ENCODE measurements at places on chromosomes 2 and 18.

GRCh38 chr2:39660612-39661236 lies 5.0 kb upstream of the TMEM178A start:
- no peak for DNase-seq

DNA sequence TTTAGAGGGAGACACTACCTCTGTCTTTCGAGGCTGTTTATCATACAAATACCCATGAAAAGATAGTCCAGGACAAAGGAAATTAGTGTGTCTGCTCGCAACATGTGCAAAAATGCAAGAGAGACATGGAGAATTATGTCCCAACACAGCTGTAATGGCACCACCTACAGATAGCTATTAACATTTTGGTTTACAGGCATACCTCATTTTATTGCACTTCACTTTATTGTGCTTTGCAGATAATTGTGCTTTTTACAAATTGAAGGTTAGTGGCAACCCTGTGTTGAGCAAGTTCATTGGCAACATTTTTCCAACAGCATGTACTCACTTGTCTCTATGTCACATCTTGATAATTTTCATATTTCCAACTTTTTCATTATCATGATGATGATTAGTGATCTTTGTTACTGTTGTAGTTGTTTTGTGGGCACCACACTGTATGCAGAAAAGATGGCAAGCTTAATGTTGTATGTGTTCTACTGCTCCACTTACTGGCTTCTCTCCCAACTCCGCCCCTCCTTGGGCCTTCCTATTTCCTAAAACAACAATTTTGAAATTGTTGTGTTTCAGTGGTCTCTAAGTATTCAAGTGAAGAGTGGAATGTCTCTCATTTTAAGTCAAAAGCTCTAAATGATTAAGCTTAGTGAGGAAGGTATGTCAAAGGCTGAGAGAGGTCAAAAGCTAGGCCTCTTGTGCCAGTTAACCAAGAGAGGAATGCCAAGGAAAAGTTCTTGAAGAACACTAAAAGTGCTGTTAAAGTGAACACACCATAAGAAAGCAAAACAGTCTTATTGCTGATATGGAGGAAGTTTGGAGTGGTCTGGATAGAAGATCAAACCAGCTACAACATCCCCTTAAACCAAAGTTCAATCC lies 52.0 kb downstream of the ANKRD12 start:
- DNase-seq = no peak

- no peak for DNase-seq
These were observed 92.1 kb downstream of the LYPD6 start for GRCh38 chr2:149422337-149422990.

DNA sequence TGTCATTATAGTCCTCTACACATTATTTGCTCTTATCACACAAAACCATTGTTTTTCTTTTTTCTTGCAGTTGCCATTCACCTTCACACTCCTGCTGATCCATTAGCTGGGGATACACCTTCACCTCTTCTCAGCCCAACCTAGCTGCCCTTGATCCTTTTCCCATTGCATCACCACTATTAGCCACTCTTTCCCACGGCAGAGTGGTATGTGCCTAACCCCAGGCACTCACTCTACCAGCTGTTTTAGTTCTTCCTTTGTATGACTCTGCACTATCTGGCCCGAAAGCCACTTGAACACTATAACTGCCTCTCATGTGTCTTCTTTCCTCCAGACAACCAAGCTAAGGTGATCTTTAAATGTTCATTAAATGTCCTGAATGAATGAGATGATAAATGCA lies 145.4 kb upstream of the PIK3C3 start:
- no peak for DNase-seq

DNA sequence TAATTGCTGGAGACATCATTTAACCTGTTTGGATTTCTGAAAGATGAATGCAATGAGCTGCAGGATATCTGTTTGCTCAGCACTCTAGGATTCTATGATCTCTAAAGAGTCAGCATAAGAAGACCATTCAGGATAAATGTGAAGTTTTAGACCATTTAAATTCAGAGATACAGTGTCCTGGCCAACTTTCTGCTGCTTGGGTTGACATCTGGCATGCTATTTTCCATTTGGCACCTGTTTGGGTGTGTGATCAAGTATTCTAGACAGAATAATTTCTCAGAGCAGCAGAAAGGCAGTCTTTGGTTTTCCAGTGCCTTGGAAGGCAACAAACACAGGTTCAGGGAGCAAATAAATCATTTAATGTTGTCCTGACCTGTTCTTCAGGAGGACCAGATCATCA lies 144.8 kb upstream of the NDUFV2 start:
- DNase-seq = no peak

GRCh38 chr2:35973132-35973736 lies 382.3 kb upstream of the CRIM1 start:
- DNase-seq = no peak

- no peak for DNase-seq
These were observed 1.2 kb downstream of the CPO start for GRCh38 chr2:206940546-206940945.

DNA sequence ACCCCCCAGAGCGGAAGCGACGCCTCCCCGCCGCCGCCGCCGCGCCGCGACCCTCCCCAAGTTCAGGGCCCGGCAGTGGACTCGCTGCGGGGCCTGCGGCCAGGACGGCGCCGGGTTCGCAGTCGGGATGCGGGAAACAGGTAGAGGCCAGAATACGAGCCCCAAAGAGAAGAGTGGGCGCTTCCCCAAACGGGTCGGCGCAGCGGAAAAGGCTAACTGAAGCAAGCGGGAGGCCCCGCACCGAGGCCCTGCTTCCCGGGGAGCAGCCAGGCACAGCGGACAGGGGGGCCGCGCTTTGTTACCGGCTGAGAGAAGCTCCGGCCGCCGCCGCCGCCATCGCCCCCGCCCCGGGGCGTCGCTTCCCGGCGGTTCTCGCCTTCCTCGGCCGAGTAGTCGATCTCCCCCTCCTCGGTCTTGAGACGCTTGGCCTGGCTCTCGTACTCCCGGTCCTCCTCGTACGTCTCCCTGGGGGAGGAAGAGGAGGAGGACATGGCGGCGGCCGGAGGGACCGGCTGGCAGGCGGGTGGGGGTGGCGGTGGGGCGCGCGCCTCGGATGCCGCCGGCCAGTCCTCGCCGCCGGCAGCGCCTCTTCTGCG lies 494 bp downstream of the HNRNPLL start:
- peak; percentile 30 for DNase-seq

DNA sequence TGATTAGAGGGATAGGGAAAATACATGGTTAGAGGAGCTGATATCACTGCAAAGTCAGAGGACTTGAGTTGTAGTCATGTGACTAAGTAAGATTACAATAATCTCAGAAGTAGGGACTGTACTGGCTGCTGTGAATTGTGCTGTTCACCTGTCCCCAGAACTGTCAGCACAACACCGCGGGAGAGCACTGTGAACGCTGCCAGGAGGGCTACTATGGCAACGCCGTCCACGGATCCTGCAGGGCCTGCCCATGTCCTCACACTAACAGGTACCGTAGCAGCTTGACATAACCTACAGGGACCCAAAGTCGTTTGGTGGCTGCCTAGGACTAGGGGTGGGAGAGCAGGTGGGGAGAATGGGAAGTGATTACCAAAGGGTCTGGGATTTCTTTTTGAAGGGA lies 132.8 kb upstream of the TTC39C start:
- DNase-seq = no peak

DNA sequence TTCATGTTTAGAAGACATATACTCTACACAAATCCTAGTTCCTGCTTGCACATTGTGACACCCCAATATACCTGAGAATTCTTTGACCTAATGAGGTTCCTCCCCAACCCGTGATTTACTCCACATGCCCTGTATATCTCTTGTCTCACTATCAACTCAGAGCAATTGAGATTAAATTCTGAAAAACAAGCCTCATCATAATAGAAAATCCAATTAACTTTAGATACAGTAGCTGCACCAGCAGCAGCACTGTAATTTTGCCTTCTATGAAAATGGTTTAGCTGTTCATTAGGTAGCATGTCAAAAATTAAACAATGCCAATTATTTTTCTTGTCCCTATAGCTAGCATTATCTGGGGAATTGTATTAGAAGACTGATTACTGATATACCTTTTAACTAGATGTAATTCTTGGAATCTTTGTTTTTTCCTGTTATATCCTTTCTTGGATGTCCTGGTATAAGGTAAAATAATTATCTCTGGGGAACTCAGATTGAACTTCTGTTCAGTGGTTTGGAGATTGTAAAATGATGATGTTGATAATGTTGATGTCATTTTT lies 218.9 kb upstream of the TANK start:
- DNase-seq = no peak

- no peak for DNase-seq
These were observed 118.0 kb downstream of the METTL8 start for GRCh38 chr2:171315781-171316180.

GRCh38 chr2:143255899-143256298 lies 126.7 kb downstream of the ARHGAP15 start:
- no peak for DNase-seq

DNA sequence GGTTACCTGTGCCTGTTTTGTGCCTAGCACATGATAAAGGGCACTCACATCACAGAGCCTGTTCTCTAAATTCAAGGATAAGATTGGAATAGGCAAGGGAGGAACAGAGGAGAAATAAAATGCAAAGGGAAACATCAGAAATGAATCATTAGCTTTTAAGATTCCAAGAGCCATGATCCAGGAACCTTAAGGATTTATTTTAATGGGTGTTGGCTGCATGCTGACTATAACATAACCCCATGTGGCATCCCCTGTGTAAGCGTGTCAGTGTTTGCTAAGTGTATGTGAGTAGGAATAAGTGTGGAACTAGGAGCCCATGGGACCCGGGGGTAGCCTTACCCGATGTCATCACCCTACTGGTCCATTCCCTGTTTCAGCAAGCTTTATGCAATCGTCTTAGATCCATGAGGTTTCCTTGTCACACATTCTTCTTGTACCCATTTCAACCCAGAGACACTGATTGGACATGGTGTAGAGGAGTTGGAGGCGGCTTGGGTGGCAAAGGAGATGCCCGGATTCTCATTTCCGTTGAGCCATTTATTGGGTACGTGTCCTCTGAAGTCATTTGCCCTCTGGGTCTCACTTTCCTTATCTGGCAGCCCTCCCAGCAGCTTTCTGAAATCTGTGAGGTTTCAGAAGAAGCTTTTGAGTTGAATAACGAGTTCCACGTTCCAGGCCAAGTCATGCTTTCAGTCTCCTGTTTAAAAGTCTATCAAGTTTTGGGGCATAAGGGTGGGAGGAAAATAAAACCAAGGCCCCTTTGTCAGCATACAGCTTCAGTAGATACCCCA lies 117.0 kb downstream of the MGAT5 start:
- no peak for DNase-seq

All from stimulated activated CD4-positive, alpha-beta T cell treated with anti-CD3 and anti-CD28 coated beads, Interleukin-1b, Interleukin-23, amount 100 ng/mL, for 4 hours (primary cell).